CD4-positive, alpha-beta T cell treated with Interleukin-17A for 1 hour (primary cell): ENCODE measurements at places on chromosomes 2 and 18.

DNA sequence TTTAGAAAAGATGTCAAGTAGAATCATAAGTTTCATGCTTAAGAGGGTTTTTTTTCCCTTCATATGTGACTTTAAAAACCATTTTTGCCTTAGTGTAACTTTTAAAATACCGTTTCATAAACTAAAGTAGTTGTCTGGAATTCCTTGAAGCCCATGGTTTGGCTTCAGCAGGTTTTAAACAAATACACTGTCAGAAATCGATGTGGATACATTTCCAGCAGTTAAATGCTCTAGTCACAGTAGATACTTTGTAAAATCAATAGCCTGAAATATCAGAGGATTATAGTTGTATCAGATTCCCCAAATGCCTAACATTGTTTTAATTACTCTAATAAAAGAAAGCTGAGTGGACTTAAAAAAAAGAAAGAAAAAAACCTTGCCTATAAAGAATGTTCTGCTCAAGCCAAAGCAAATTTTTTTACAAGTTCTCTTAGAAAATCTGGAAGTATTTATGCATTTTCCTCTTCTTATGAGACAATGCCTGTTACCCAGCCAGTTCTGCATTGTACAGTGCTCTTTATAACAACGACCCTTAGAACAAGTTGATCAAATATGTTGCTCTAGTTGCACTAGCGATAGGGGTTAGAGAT is 260.5 kb downstream of the LTBP1 start:
- DNase-seq: no peak

GRCh38 chr2:109136542-109136941 is 7.5 kb downstream of the SH3RF3 start:
- no peak for DNase-seq

- no peak for DNase-seq
Measured at GRCh38 chr2:241063093-241063551, 39.0 kb downstream of the MTERF4 start.

GRCh38 chr2:49175831-49176230 is 21.5 kb upstream of the FSHR start:
- no peak for DNase-seq

GRCh38 chr2:101308432-101309210 is at the start of gene RNF149:
Gene RNF149, minus strand, starts transcription at chr2:101308701. Its CDS starts 113 bp downstream, at chr2:101308588.
- DNase-seq: peak; percentile 92

DNA sequence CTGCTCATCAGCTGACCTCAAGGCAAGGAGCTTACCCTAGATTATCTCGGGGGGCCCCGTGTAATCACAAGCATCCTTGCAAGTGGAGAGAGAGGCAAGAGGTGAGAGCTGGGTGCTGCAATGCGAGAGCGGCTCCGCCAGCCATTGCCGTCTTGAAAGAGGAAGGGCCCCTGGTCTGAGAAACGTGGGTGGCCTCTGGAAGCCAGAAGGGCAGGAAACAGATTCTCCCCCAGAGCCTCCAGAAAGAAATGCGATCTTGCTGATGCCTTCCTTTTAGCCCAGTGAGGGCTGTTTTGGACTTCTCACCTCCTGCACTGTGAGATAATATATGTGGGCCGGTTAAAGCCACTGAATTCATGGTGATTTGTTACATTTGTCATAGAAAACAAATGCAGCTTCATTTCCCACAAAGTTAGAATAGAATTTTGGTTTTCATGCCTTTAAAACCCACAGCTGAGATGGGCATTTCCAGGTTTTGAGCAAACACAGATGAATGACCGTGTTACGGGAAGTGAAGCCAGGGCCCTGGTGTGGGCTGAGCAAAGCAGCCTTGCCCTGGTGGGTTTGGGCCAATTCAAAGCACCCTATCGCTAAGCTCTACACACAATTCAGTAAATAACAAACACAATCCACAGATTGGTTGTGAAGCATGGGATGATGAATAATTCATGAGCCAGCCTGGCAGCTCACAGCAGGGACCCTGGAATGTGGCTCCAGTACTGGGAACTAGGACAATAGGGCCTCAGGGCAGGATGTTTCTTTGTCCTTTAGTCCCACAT is 319.9 kb upstream of the HS6ST1 start:
- DNase-seq: no peak

DNA sequence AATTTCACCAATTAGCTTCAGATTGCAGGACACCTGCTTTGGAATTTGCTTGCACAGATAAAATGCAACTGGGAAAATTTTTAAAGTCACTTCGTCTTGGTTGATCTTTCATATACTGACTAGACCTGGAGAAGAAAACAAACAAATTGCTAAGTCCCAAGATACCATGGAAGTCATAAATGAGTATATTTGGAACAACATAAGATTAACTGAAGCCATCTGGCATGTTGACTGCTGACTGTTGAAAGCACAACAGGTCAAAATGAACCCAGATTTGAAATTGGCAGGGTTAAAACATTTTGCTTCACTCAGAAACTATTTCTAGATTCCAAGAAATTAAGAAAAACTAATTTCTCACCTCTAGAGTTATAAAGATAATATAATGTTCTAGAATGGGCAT is 470.7 kb downstream of the LPIN1 start:
- no peak for DNase-seq

DNA sequence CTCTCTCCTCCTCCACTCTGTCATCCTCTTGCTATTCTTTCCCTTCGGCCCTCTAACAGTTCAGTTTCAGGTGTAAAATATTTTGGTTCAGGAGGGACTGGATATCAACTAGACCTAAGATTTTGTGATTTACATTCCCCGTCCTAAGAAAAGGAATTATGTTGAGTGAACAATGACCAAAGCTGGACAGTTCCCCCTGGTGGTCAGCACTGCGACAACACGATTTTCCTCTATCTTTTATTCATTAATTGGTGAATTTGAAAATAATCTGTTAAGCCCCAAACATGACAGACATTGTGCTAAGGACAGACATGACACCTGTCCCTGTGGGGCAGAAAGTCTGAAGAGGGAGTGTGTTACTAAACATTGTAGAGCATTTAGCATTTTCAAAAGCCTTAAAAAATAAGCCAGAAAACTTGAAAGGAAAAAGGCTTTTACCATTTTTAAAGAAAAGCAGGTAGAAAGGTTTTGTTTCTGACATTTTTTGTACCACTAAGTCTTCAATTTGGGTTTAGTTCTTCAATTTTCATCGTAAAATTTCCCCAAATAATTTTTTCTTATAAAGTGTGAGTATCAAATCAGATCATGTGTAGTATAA is 28.4 kb upstream of the GTF2A1L start:
- no peak for DNase-seq

DNA sequence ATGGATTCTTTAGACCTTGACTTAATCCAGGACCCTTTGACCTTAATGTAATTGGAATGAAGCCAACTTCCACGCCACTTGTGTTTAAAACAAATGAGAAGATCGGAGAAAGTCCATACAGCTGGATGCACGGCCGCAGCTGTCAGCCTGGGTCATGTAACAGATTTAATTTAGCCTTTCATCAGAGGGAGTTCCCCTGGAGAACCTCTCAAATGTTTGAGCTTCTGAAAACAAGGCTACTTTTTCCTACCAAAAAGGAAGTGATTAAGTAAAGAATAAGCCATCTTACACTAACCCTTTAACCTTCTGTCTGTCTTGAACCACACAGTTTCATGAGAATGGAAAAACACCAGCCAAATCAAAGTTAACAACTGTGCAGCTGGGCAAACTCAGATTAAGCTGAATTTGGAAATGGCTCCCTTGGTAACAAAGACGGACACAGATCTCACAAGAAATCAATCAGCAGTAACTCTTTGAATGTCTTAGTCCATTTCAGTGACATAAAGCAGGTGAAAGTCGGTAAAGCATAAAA is 103.6 kb downstream of the DOCK10 start:
- DNase-seq: peak; percentile 25

DNA sequence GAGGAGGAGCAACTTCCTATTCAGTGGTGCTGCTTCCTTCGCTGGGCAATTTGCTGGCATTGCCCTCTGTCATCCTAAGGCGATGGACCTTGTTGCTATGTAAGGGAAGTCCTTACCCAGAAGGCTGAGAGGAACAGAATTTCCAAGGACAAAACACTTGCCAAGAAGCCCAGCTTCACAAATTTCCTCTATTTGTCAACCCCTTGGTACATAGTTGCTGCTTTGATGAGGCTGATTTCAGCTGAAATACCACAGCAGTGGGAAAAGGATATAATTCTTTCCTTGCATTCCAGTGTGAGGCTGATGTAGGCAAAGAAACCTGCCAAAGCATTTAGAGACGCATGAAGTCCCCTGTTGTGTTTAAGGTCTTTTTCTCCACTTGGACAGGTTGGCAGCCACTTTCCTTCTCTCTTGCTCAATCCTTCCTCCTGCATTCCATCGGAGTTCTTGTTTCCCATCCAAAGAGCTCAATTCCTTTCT is 16.4 kb upstream of the ST3GAL5 start:
- DNase-seq: no peak

- DNase-seq: no peak
Measured at GRCh38 chr2:23767876-23768621, 158.9 kb downstream of the ATAD2B start.
